ENCODE measurements at places on chromosomes 12 and 14.
A peak's percentile ranks its signal among the peaks of the same experiment; 100 is the strongest.

GRCh38 chr12:106342397-106343213 lies 14.9 kb upstream of the POLR3B start:
- peak; percentile 89 for DNase-seq

- DNase-seq, result no peak
Measured at GRCh38 chr12:126033751-126034150, 968.5 kb downstream of the AACS start.

DNA sequence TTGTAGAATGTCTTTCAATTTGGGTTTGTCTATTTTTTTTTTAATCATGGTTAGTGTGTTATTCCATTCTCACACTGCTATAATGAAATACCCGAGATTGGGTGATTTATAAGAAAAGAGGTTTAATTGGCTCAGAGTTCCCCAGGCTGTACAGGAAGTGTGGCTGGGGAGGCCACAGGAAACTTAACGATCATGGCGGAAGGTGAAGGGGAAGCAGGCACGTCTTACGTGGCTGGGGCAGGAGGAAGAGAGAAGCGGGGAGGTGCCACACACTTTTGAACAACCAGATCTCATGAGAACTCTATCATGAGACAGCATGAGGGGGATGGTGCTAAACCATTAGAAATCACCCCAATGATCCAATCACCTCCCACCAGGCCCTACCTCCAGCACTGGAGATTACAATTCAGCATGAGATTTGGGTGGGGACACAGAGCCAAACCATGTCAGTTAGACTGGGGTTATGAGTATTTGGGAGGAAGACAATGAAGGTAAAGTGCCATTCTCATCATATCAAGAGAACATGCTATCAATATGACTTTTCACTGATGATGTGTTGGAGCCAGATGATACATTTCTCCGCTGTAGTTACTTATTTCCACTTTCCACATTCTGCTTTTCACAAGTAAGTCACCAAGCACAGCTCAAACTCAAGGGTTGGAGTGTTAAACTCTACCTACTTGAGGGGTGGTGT lies 45.8 kb downstream of the AP5M1 start:
- no peak for DNase-seq

DNA sequence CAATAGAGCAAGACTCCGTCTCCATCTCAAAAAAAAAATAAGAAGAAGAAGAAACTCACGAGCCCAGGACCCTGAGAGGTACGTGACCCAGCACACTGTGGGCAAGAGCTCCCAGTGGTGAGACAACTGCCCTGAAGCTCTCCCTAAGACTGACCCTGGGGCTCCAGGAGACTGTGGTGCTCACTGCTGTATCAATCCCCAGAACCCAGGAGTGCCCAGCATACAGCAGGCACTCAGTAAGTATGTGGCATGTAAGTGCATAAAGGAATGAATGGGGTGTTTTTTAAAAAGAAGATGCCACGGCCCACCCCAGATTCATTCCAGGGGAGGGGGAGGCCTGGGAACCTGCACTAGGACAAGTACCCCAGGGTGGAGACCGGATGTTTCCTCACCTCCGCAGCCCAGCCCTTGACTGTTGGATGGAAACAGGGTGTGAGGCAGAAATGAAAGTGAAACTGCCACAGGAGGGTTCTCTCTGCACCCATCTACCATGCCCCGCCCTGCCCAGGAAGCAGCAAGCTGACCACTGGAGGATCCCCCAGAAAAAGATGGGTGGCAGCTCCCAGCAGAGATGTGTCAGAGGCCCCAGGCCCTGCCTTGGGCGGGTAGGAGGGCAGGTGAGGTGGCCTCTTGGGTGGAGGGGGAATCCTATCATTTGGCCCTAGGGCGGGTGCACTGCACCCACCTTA lies 12.2 kb downstream of the ITPK1 start:
- no peak for DNase-seq

DNA sequence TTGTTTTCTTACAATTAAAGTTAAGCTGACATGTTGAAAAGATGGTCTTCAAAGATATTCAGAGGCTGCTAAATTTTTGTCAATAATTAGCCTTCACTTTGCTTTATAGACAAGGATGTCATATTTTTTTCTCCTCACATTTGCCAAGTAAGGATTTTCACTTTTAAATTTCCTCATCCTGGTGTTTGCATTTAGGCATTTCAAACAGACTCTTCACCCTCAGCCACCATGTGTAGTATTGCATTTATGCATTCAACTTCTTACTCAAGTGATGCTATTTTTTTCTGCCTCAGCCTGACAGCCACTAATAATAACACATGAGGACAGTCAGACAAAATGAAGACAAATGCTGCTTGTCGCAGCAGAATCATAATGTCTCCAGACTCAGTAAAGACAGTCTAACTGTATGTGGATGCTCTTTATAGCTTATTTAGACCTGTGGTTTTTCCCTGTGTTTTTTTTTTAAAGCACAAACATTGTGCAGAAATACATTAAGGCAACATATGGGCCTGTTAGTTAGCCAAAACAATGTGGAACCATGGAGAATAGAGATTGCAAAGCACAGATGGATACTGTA lies 481.5 kb downstream of the NPAS3 start:
- no peak for DNase-seq

DNA sequence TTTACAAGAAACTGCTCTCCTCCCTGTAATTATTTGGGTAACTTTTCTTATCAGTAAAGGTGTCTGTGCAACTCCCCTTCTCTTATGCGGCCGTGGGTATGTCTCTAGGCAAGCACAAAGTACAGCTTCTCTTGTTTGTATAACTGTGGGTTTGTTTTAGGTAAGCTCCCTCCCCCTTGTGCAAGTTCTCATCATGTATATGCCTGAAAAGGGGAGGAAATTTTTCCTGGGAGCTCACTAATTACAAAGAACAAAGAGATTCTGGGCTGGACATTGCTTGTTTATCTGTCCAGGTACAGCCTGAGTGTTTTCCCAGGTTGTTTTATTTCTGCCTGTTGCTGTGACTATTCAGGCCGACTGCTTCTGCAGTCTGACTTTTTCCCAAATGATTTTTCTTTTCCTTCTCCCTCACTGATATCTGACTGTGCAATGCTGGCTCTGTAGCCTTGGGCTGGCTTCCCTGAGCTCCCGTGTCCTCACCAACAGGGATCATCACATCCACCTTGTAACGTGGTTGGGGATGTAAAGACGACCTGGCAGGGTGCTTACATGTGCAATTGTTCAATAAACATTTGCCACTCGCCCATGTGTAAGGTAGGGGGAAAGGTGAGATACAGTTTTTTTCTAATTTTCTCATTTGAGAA lies 916.5 kb downstream of the AACS start:
- DNase-seq, result no peak

- no peak for DNase-seq
Measured at GRCh38 chr12:117064596-117064995, 34.6 kb downstream of the TESC start.

- DNase-seq, result no peak
Measured at GRCh38 chr12:108392284-108392683, 53.2 kb upstream of the CMKLR1 start.

DNA sequence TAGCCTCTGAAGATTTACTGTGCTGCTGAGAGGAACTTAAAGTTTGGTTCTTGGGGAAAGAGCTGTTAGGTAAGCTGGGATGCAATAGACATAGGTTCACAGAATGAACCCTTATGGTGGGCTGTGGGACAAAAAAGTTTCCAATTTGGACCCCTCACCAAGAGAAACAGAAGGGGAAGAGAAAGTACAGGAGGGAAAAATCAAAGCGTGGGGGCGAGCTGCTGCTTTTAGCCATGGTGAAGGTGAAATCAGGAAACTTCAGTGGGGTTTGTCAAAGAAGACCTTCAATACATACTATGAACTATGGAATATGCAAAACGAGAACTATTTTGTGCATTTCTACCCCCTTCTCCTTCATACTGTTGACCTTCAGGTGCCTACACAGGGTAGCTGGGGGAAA lies 10.6 kb upstream of the NINJ2 start:
- no peak for DNase-seq

DNA sequence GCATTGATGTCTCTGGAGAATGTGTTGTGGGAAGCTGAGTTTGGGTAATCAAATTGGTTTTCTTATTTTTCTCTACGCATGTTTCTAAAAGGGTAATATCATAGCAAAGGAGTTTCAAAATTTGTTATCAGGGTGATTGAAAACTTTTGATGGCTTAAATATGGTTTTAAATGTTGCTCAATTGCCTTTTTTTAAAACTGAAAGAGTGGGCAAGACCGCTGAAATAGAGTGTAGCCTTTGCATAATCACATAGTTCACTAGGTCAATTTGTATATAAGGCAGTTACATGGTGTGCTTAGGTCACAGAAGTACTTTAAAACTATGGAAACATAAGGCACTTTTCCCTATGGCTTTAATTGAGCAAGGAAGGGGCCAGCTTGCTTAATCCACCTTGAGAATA lies 167.4 kb downstream of the SNAPC1 start:
- no peak for DNase-seq

DNA sequence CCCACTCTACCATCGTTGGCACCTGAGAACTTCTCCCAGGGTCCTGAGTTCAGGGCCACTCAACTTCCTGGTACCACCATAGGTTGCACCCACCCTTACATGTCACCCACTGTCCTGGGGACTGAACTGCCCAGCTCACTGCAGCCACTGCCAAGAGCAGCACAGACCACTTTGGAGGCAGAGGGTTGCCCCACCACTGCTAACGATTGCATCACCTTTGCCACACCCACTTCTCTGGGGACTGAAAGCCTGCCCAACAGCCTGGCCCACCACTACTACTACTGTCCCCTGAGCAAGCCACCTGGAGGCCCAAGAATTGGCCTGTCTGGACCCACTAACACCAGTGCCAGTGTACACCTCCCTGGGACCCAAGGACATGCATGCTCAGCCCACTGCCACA lies 27.6 kb downstream of the CACNA2D4 start:
- DNase-seq, result no peak

GRCh38 chr12:15829255-15829654 lies 40.1 kb upstream of the EPS8 start:
- DNase-seq, result no peak

DNA sequence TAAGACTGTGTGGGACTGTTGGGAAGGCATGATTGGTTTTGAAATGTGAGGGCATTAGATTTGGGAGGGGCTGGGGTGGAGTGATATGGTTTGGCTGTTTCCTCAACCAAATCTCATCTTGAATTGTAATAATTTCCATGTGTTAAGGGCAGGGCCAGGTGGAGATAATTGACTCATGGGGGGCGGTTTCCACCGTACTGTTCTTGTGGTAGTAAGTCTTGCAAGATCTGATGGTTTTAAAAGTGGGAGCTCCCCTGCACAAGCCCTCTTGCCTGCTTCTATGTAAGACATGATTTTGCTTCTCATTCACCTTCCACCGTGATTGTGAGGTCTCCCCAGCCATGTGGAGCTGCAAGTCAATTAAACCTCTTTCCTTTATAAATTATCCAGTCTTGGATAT lies 76.6 kb upstream of the PPFIA2 start:
- no peak for DNase-seq

DNA sequence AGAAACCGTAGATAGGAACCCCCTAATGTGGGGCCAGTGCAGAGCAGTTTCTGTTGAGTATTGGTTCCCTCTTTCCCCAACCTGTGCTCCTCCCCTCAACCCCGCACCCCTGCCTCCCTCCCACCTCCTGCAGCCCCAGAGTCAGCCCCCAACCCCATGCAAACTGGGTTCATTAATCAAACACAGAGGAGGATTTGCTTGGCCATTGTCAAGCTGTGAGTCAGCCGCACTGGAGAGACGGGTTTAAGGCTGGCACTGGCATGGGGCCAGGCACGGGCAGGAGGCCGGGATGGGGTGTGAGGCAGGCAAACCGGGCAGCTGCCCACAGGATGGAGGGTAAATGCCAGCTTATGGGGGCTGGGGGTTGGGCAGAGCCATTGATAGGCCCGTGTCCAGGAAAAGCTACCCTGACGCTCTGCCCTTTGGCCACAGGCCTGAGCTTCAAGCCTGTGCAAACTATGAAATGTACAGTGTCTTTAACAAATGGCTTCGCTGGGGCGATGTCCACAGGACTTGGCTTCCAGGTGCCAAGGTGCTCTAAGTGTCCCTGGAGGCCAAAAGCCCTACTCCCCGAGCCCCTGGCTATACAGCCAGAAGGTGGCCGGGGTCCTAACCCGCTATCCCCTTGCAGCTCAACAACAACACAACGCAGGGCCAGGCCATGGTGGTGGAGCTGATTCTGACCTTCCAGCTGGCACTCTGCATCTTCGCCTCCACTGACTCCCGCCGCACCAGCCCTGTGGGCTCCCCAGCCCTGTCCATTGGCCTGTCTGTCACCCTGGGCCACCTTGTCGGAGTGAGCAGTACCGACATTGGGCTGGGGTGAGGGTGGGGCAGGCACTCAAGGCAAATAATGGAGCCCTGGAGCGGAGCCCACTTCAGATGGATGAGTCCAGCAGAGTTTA lies 1.4 kb downstream of the AQP5 start:
- no peak for DNase-seq

DNA sequence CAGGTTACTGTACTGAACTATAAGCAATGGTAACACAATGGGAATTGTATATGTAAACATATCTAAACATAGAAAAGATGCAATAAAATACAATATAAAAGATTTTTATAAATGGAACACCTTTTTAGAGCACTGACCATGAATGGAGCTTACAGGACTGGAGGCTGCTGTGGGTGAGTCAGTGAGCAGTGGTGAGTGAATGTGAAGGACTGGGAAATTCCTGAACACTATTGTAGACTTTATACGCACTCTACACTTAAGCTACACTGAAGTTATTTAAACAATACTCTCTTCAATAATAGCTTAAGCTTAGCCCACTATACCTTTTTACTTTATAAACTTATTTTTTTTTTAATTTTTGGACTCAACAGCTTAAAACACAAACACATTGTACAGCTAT lies 313.5 kb downstream of the KCNC2 start:
- no peak for DNase-seq

DNA sequence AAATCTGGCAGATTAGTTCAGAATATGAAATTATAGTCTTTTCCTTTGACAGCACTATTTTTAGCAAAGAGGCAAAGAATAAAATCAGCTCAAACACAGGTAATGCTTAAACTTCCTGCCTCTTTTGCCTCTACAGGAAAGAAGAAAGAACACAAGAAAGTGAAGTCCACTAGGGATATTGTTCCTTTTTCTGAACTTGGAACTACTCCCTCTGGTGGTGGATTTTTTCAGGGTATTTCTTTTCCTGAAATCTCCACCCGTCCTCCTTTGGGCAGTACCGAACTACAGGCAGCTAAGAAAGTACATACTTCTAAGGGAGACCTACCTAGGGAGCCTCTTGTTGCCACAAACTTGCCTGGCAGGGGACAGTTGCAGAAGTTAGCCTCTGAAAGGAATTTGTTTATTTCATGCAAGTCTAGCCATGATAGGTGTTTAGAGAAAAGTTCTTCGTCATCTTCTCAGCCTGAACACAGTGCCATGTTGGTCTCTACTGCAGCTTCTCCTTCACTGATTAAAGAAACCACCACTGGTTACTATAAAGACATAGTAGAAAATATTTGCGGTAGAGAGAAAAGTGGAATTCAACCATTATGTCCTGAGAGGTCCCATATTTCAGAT lies 17.4 kb downstream of the TMPO start:
- DNase-seq, result peak; percentile 66

- no peak for DNase-seq
Measured at GRCh38 chr12:66272650-66273049, 29.6 kb upstream of the HELB start.

Data from fibroblast of mammary gland (primary cell).